ENCODE measurements at places on chromosomes 7 and 10.

- DNase-seq, result peak; percentile 88
These were observed 65.6 kb downstream of the NOD1 start for GRCh38 chr7:30412782-30413504.

- DNase-seq, result no peak
These were observed 11.4 kb upstream of the ZKSCAN1 start for GRCh38 chr7:100003711-100004661.

GRCh38 chr7:75743455-75743859, 4.7 kb upstream of the HIP1 start:
- peak; percentile 30 for DNase-seq

- peak; percentile 87 for DNase-seq
These were observed 453.2 kb upstream of the GALNT17 start for GRCh38 chr7:70678621-70679251.

GRCh38 chr7:50826371-50827172, 43.9 kb upstream of the GRB10 start:
- peak; percentile 99 for DNase-seq

GRCh38 chr10:98420786-98421185, 5.8 kb upstream of the PYROXD2 start:
- DNase-seq, result no peak

- no peak for DNase-seq
These were observed 146.8 kb downstream of the CELF2 start for GRCh38 chr10:11164551-11164802.

GRCh38 chr7:79709574-79710409, 256.3 kb upstream of the MAGI2 start:
- peak; percentile 84 for DNase-seq

DNA sequence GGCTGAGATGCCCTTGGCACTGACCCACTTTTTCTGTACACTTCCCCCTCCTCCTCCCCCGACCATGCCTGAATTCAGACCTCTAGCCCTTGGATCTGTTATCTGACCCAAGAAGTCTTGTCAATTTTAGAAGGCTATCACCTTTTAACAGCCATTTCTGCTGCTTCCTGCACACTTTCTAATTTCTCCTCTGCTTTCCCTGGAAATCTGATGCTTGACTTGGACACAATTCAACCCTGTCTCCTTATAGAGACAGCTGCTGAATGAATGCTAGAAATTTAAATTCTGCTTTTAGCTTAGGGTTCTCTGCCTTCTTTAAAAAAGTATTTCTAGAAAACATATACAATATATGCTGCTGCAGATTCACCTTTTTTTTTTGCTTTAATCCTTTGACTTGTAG, 417.9 kb upstream of the KLF6 start:
- DNase-seq, result no peak

- no peak for DNase-seq
These were observed 141.4 kb downstream of the TMEM168 start for GRCh38 chr7:112648781-112649180.

- no peak for DNase-seq
These were observed 134.1 kb downstream of the SPAG6 start for GRCh38 chr10:22479419-22479818.

- DNase-seq, result no peak
These were observed 486 bp downstream of the CACNA2D1 start for GRCh38 chr7:82443036-82443546.

DNA sequence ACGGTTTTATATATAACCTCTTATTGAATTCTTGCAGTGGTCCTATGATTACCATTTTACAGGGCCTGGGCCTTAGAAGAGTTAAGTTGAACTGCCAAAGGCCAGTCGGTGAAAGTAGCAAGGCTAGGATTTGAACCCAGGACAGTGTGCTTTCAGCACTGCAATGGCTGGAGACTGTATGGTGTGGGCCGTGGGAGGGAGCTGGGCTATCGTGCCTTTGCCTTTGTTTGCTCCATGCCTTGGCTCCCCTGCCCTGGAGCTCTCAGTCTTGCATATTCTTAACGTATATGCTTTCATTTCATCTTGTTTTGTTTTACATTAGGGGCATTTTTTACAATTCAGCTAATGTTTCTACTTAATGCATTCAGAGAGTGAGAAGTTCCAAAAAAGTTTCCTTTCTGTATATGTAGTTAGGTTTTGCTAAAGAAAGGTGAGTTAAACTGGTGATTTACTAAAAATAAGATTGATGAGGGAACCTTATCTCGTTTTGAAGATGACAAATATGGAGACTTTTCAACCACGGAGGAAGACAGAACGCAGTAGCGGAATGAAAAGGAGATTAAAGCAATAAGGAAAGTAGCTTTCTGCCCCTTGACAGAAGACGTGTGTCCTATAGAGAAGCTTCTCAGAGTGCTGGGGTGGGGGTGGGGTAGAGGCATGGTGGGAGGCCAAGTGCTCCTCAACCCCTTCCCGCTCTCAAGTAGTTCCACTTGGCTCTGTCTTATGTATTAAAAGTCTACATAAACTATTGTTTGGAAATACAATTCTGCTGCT, 82.5 kb downstream of the RTKN2 start:
- DNase-seq, result no peak

- DNase-seq, result peak; percentile 27
These were observed 21.5 kb upstream of the EPHB6 start for GRCh38 chr7:142833174-142834048.

- DNase-seq, result peak; percentile 31
These were observed 68.3 kb downstream of the CREM start for GRCh38 chr10:35194906-35195305.

GRCh38 chr7:102454468-102454867, 10.2 kb downstream of the ALKBH4 start:
- no peak for DNase-seq

- DNase-seq, result no peak
These were observed 70.6 kb downstream of the REEP3 start for GRCh38 chr10:63591600-63592379.

GRCh38 chr7:139232904-139233303, 1.9 kb downstream of the UBN2 start:
- DNase-seq, result peak; percentile 89

DNA sequence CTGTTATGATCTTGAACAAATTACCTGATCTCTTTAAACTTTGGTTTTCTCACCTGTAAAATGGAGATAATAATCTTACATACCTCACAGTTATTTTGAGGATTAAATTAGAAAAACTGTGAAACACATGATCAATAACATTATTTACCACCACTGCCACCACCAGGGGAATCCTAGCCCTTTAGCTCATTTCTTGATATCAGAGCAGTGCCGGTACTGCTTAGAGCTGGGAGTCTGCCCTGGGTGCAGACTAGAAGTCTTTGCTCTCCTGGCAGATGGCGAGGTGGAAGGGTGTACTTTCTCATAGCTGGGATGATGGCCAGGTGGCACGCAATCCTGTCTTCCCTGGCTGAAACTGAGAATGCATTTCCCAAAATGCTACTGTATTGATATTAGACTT, 12.7 kb upstream of the EFCAB10 start:
- peak; percentile 21 for DNase-seq

DNA sequence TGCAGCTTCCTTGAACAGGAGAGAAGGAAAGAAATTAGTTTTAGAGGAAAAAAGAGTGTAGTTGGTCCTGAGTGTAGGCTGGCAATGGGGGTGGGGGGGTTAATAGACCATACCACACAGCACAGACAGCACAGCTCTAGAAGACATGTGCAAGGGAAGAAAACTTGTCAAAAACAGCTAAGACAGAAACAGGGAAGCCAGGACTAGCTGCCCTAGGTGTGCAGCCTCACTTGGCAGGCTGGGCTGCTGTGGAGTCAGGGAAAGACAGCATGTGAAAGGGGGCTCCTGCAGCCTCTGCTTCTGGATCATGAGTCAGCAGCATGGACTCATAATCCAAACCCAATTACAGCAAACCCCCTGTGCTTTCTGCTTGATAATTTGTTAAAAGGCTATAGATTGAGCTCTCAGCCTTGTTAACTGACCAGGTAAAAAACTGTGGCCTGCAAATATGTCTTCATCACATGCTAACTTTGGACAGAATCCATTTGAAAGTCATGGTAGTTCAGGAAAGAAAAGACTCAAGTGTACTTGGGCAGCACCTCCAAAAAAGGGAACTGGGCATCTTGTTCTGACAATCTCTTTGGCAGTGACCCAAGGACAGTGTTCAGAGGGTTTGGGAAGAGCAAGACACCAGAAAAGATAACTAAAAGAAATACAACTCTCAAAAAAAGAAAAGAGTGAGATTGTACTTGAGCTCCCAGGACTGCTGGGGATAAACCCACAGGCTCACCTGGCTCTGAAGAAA, 142.2 kb upstream of the VWC2 start:
- no peak for DNase-seq

DNA sequence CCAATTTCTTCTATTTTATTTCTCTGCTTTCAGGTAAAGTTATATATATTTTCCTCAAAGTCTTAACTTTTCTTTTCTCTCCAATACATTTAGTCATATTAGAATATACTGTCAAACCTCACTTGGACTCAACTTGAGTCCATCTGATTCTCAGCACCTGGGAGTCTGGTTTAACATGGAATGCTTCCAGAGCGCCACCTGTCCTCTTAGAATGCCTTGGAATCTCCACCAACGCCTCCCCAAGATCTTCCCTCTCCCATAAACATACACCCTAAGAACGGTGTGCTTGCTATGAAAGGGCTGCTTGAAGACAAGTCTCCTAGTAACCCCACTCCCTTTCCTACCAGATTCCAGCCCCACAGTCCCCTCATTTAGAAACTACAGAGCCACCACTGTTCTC, 229.1 kb upstream of the MKLN1 start:
- no peak for DNase-seq

DNA sequence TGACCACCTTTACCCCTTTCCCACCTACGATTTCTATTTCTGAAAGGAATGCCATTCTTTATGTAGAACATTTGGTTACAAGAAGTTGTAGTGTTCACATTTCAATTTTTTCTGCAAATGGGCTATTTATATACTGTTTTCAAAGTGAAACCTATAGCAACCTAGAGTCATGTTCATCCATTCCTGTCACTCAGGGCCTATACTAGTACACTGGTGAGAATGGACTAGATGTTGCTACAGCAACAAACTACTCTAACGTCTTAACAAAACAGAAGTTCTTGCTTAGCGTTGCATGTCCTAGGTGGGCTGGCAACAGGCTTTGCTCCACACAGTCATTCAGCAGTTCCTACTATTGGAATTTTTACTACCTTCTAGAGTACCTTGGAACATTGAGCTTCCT, 16.3 kb downstream of the CASD1 start:
- peak; percentile 2 for DNase-seq

- DNase-seq, result peak; percentile 73
These were observed 1.1 kb downstream of the DENND2A start for GRCh38 chr7:140639366-140640053.

GRCh38 chr7:34839645-34840044, 181.6 kb downstream of the NPSR1 start:
- DNase-seq, result no peak

DNA sequence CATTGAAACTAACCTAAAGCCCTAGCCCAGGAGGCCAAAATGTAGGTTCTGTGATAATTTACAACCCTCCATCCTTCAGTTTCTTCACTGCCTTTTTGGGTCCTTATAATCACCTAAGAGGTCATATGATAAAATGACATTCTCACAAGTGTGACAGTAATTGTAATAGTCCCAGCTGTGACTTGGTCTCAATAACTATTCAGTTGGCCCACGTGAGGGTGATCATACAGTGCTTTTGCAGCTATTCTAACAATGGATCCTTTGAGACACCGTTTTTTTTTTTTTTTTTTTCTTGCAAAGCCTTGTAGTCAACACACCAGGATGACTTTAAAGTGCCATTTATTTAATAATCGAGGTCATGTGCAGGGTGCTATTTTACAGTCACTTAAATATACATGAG, 760.0 kb downstream of the PHTF2 start:
- DNase-seq, result no peak

DNA sequence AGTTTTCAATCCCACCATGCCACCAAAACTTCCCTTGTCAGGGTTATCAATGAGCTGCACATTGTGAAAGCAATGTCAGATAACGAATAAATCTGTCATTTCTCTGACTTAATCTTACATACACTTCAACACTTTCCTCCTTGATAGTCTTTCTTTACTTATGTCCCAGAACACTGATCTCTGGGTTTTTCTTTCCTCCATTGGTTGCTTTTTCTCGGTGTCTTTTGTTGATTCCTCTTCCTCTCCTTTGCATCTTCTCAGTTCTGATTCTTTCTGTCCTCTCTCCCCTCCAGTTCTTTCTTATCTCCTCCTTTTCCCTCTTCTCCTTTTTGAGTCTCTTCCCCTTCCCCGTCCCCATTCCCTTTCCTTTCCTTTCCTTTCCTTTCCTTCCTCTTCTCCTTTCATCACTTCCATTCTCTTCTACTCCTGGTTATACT, 16.6 kb downstream of the DNAJB9 start:
- DNase-seq, result no peak

DNA sequence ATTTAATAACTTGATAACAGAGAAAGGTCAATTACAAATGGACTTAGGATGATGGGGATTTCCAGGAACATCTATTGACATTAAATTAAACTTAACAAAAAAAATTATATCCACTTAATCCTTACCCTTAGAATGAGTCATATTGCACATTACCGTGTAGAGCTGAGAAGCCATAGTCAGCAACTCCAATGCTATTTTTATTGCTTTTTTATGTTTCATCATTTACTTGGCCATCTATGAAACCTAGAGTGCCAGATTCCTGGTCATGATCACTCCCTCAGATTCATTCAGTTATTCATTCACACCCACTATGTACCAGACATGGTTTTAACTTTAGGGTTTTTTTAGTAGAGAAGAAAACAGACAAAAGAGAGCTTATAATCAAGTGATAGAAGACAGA, 1180.4 kb downstream of the CNTNAP2 start:
- DNase-seq, result no peak

- peak; percentile 82 for DNase-seq
These were observed 70.8 kb upstream of the ASAH2 start for GRCh38 chr10:50322077-50322476.

GRCh38 chr7:7032221-7032620, 150.1 kb upstream of the C1GALT1 start:
- no peak for DNase-seq

GRCh38 chr10:78139341-78139740, 105.7 kb downstream of the RPS24 start:
- no peak for DNase-seq

GRCh38 chr7:149229526-149229925, 9.9 kb upstream of the ZNF212 start:
- DNase-seq, result peak; percentile 7

GRCh38 chr10:6171881-6172695, 30.6 kb upstream of the PFKFB3 start:
- DNase-seq, result peak; percentile 89
